GM12878 (cell line): ENCODE measurements at places on chromosomes 16 and 17. TPM values are rescaled to one million over a fixed set of nuclear protein-coding genes. Genes with fewer than 3 reads are reported as not detected.

GRCh38 chr16:65318138-65318537, 196.3 kb upstream of the CDH11 start:
- no peak for DNase-seq

Gene TANGO6
- 12.0 and 12.4 TPM in 2 replicates for polyA plus RNA-seq

Gene PRAC2
- polyA plus RNA-seq, result not detected in 2 replicates

DNA sequence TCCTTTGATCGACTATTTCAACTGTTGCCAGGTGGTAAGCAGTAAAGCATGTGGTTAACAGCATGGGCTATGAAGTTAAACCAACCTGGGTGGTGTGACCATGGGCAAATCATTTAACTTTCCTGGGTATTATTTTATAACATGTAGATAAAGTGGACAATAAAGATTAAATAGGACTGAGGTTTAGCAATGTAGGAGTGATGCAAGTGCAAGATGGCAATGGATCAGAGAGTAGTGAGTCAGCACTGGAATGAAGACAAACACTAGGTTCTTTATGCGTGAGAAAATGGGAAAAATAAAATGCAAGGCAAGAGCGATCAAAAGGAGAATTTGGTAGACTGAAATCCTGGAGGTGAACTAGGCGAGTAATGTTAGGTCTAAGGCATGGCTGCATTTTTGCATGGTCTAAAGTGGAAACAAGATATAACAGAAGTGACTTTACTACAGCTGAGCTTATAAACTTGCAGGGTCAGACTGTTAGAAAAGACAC, 222.4 kb upstream of the AXIN2 start:
- DNase-seq, result no peak

DNA sequence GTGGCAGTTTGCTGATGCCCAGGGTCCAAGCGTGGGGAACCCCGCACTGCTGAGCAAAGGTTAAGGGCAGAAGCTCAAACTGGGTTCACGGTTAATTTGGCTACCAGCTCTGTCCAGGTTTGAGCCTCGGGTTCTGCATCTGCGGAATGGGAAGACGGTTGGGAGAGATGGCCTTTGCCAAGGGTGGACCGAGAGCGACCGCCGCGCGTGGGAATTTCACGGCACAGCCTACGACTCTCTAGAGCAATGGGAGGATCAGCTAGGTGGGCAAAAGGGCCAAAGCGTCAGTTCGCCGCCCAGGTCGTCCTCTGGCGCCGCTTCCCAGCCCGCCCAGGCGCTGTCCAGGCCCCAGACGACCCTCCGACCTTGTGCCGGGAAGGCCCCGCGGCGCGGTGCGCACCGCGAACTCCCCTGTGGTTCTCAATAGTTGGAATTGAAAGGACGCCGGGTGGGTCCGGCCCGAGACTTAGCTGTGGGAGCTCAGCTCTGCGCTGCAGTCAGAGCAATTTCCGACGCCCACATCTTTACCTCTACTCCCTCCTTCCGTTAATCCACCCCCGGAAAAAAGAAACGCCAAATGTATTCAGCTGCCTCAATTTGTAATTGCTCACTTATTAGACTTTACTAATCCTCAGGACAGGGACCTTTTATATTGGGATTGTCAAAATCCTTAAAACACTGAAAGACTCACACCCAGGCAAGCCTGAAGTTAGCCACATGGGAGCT, 2.5 kb upstream of the HS3ST3B1 start:
- no peak for DNase-seq

GRCh38 chr17:67467500-67468455, 90.7 kb downstream of the PITPNC1 start:
- no peak for DNase-seq

- no peak for DNase-seq
Measured at GRCh38 chr17:21269394-21269793, 15.1 kb upstream of the MAP2K3 start.

GRCh38 chr16:85592700-85593493, 20.2 kb upstream of the GSE1 start:
- no peak for DNase-seq

Gene LDHD
- not detected in 2 replicates for polyA plus RNA-seq

DNA sequence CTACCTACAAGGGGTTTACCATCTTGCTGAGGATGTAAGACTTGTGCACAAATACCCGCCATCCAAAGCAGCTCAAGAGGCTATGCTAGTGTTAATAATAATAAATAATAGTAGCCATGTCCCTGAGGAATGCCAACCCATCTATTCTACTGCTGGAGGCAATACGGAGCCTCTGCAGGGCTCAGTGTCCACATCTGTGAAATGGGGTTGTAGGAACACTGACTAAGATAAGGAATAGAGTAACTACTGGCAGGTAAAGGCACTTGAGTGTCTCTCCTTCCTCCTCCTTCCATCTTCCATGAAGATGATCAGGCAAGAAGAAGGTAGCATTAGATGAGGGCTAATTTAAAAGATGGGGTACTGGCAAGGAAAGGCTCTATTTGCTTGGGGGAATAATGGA, 295.3 kb downstream of the SLC39A11 start:
- no peak for DNase-seq

GRCh38 chr17:19867329-19868078, at the start of gene ULK2:
ULK2 (minus strand) TSS chr17:19867936; CDS start chr17:19867417, 519 bp downstream.
- no peak for DNase-seq

Gene ABHD15
- 2.5 and 2.6 TPM in 2 replicates for polyA plus RNA-seq

- no peak for DNase-seq
Measured at GRCh38 chr17:64343071-64343774, 47.4 kb downstream of the PECAM1 start.

DNA sequence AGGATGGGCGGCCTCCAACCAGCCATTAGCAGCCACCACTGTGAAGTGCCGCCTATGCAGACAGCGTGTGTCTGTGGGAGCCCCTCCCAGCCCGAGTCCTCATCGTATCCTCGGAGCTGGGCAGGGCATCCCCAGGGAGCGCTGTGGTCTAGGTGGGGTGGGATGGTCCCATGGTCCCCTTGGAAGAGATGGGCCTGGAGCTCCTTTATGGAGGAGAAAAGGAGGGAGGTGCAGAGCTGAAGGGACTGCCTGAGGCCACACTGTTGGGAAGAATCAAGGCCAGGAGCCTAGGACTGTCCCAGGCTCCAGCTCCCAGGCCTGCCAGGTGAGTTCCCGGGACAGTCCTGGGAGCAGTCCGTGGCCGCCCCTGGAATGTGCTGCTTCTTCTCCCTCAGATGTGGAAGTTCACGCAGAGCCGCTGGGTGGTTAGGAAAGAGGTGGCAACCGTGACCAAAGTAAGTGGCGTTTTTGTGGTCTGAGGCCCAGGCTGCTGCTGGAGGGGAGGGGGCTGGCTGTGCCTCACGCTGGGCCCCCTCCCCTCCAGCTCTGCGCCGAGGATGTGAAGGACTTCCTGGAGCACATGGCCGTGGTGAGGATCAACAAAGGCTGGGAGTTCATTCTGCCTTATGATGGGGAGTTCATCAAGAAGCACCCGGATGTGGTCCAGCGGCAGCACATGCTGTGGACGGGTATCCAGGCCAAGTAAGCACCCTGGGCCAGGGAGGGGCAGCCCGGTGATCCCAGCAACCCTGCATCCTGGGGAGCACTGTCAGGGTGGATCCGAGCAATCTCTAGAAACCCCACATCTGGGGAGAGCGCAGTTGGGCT, 27.0 kb downstream of the POLR3E start:
- no peak for DNase-seq

DNA sequence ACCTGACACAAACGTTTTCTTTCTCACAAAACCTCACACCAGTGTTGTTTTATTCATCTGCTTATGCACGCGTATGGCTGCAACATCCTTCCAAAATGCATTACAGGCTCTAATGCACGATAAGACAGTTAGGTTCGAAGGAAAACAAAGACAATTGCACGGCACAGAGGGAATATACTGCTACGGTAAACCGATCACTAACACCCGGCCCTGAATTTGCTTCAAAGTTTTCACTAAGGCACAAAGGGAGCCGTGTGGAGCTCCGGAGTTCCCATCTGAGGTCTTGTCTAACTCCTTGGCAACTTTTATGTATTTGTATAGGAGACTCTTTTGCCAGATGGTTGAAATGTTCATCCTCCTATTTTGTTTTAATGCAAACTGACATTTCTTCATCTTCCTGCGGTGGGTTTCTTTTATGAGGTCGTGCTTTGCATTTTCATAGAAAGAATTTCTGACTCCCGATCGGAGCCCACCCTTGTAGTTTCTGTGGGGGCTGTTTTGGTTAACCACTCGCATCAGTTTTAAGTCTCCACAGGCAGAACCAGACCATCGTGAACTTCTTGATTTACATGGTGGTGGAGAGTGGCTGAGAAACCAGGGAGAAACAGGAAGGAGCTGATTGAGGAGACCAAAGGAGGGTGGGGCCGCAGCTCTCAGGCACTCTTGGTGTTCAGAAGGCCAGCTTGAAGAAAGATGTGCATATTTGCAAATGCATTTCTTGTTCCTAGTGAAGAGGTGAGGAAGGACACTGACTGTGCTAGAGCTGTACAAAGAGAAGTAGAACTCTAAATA, 516.8 kb downstream of the MAF start:
- no peak for DNase-seq

GRCh38 chr17:57955183-57955931, at the start of gene CUEDC1:
CUEDC1 (minus strand) TSS chr17:57955412; CDS start chr17:57885564, 69,848 bp downstream.
- no peak for DNase-seq

GRCh38 chr17:30519707-30520106, 42.5 kb downstream of the GOSR1 start:
- DNase-seq, result no peak
